8988T (cell line): ENCODE measurements at places on chromosomes 2 and 18.

- DNase-seq: peak; percentile 85
These were observed at the start of gene MC5R for GRCh38 chr18:13823707-13824395. Gene MC5R, plus strand, starts transcription at chr18:13824149. Its CDS starts 1,617 bp downstream, at chr18:13825766.

DNA sequence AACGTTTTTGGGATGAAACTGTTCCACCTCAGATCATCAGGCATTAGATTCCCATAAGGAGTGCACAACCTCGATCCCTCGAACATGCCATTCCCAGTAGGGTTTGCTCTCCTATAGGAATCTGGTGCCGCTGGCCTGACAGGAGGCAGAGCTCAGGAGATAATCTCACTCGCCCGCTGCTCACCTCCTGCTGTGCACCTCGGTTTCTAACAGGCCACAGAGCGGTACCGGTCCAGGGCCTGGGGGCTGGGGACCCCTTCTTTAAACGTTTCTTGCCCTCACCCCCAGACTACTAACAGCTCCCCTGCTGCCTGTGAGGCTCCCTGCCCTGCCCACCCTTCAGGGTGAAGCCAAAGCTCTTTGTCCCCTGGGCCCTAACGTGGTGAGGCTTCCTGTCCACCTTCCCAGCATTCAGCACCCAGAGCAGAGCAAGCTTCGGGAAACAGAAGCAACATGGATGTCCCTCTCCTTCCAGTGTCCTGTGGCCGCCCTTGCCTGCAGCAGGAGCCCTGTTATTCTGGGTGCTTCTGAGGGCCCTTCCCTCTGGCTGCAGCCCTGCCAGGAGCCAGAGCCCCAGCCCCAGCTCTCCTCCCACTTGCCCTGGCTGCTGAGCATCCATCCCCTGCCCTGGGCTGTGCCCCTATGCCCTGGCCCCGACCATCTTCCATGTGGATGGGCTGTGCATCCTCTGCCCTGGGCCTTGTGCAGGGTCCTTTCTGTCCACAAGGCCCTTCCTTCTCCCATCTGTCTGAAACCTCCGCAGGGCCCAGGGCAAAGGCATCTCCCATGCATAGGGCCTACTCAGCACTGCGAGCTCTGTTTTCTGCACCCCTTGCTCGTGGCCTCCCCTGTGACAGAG is 140.1 kb downstream of the MBP start:
- no peak for DNase-seq

GRCh38 chr2:17821535-17822444 is 5.5 kb downstream of the MSGN1 start:
- DNase-seq: no peak

DNA sequence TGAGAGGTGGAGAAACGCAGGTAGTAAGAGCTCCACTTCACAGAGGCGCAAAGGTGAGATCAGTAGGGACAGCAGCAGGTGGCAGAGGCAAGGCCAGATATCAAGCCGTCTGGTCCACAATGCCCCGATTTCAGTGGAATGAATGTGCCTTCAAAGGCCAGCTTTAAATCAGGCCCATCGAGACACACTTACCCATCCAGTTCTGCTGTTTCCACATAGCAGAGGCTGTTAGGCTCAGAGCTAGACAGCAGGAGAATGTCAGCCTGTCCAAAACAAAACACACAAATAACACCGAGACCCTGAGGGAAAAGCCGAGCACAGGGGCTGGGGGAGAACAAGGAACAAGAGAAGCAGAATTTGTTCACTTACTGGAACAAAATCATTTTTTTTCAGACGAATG is 75.8 kb upstream of the NARS1 start:
- DNase-seq: no peak

DNA sequence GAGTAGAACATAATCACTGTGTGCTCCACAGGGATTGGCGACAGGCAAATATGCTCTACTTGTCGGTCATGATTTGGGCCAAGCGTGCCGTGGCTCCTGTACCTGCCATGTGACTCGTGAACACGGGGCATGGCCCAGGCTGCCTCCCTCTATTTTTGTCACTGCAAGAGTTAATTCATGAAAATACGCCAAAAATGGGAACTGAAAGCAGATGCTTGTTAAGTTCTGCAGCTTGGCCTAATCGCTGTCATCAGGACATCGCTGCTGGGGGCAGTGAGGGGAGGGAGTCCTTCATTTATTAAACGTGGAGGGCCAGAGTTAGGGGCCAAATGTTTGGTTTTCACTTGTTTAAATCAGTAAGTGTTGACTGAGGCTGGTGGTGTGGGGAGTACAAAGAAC is 177.8 kb downstream of the BCL2 start:
- DNase-seq: no peak

GRCh38 chr18:26336572-26336971 is 110.3 kb downstream of the TAF4B start:
- no peak for DNase-seq

DNA sequence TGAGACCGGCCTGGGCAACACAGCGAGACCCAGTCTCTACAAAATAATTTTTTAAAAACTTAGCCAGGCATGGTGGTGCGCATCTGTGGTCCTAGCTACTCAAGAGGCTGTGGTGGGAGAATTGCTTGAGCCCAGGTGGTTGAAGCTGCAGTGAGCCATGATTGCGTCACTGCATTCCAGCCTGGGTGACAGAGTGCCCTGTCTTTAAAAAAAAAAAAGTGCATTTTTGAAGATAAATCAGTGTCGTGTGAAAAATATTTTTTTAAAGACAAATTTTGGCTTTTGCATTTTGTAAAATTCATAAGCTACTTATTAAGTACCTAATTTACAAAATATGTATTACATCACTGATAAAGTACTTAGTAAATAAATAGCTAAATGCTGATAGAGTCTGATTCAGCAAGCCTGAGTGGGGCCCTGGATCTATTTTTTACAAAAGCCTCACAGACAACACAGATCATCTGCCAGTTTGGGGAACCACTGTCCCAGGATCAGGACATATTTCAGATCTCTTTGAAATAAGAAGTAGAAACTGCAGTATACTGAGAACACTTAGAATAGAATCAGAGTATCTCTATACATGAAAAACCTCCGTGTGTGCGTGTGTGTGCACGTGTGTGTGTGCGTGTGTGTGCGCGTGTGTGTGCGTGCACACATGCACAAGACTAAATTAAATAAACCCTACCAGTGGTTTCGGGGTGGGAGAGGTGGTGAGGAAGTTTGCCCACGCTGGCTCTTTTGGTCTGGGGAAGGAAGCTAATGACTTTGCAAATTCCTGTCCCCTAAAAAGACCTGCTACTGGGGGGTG is 61.6 kb downstream of the AAK1 start:
- DNase-seq: no peak

GRCh38 chr2:26672112-26672817 is 20.3 kb upstream of the KCNK3 start:
- no peak for DNase-seq

DNA sequence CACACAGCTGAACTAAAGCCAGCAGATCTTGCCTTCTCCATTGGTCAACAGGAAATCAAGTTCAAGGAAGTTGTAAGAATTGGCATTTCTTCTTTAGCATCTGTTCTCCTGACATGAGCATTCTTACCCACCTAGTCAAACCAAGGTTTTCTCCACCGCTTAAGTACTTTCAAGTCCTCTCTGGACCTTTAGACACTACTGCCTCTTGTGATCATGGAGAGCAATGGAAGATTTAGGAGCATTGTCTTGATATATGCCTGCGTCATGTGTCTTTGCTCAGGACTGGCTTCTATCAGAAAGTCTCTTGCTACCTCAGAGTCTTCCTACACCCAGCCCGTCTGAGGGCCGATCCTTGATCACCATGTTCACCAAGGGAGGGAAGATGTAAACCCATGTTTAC is 262.2 kb downstream of the PHLPP1 start:
- no peak for DNase-seq
